Effector CD4-positive, alpha-beta T cell (primary cell): ENCODE measurements at places on chromosomes 3 and 15.

DNA sequence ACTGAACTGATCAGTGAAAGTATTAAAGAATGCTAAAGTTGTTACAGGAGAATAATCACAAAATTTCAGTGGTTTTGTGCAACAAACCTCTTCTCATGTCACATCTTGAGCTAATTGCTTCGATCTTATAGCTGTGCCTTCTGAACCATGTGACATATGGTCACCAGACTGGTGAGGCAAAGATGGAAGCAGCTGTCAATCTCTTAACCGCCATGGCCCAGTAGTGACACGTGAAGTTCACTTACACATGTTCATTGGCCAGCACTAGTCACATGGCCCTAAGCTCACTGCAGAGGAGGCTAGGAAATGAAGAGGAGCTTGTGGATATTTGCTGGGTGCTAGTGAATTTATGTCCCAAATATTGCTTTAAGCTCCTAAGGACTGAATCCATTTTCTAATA, 32.5 kb downstream of the BOC start:
- no peak for DNase-seq

GRCh38 chr3:120418866-120419490, 31.8 kb downstream of the FSTL1 start:
- DNase-seq, result no peak

- DNase-seq, result no peak
Observed at GRCh38 chr3:127894481-127894880, 20.6 kb upstream of the KBTBD12 start.

- DNase-seq, result peak; percentile 10
Observed at GRCh38 chr15:64895285-64896065, 16.2 kb upstream of the ANKDD1A start.

GRCh38 chr3:98796334-98796733, 33.2 kb downstream of the ST3GAL6 start:
- DNase-seq, result no peak

DNA sequence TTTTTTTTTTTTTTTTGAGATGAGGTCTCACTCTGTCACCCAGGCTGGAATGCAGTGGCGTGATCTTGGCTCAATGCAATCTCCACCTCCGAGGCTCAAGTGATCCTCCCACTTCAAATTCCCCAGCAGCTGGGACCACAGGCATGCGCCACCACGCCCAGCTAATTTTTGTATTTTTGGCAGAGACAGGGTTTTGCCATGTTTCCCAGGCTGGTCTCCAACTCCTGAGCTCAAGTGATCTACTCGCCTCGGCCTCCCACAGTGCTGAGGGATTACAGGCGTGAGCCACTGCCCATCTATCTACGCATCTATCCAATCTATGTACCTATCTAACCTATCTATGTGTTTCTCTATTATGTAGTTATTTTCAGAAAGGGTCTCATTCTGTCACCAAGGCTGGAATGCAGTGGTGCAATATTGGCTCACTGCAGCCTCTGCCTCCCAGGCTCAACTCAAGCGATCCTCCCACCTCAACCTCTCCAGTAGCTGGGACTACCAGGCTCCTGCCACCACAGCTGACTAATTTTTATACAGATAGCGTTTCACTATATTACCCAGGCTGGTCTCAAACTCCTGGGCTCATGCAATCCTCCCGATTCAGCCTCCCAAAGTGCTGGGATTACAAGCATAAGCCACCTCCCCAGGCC, 20.2 kb upstream of the GPX1 start:
- no peak for DNase-seq
